B cell (primary cell): ENCODE measurements at places on chromosomes 7 and 10.

GRCh38 chr7:27248427-27248806 is 5.8 kb downstream of the EVX1 start:
- H3K27ac ChIP-seq = no peak overlapping the region
- no peak for DNase-seq
- H3K4me3 ChIP-seq = no peak overlapping the region
- H3K4me1 ChIP-seq = peaks cover 80% of the 10 kb centered on the region

DNA sequence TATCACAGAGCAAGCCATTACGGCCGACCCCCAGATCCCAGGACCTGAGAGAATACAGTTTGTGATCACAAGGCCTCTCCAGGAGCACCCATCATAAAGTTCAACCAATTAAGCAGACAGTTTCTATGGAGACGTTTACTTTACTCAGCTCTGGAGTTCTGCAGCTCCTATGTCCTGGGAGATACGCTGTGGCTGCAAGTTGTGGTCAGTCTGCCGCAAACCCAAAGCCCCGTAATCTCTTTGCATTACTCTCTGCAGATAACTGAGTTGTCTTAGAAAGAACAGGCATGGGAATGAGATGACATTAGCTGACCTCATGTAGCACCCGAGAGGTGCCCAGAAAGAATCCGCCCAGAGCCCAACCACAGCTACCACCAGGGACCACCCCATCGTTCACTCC is 305.1 kb downstream of the FGFR2 start:
- no peak overlapping the region for H3K27ac ChIP-seq
- no peaks in the 10 kb centered on the region for H3K27me3 ChIP-seq
- DNase-seq = no peak

DNA sequence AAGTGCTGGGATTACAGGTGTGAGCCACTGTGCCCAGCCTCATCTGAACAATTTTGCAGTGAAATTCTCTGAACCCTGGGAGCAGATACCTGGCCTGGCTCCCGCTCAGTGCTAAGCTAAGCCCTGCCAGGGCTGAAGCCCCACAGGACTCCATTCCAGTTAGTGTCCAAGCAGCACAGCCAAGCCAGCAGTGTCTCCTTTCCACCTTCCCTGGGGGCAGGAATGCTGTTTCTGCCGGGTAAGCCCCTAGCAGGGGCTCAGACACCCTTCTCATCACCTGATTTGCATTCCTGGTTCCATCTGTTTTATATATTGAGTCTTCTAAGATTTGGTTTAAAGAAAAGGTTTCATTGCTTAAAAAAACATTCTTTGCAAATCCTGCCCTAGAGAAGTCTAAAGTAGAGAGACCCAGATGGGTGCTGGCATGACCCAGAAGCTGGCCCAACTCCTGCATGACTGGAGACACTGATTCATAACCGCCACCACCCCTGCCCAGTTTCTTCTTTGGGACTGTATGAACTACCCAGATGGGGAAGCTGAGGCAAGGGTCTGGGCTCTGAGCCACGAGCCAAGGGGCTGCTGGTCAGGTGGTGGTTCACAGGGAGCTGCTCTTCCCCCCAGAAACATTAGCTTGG is 14.0 kb downstream of the SLC13A4 start:
- H3K27me3 ChIP-seq = no peaks in the 10 kb centered on the region
- no peak overlapping the region for H3K27ac ChIP-seq
- no peaks in the 10 kb centered on the region for H3K36me3 ChIP-seq
- no peak overlapping the region for H3K4me3 ChIP-seq
- DNase-seq = no peak

DNA sequence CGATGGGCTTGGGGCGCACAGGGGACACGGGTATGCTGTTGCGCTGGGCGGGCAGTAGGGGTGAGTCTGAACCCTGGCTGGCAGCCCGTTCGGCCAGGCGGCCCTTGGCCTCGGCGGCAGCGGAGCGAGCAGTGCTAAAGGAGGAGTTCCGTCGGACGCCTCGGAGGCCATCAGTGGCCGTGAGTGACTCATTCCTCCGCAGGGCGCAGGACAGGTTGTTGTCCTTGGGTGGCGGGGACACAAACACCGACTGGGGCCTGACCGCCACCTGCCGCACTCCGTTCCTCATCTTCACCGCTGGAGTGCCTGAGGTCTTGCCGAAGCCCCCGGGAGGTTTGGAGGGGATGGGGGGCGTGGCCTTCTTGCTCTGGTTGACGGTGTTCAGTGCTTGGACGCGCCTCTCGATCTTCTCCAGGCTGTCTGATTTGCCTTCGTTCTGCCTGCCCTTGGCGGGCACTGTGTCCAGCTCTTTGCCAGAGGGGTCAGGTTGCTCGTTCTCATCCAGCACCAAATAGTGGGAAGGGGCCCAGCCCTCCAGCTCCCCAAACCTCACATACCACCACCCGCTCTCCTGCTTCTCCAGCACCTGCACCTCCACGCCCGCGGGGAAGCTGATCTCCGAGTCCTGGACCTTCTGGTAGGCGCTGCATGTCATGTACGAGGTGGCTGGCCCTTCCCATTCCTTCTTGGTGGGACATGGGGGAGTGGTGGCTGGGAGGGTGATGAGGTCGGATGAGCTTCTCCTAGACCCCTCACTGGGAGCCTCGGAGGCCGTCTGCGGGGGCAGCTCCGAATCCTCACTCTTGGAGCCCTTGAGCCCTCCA is 108.7 kb downstream of the NEURL1 start:
- H3K4me1 ChIP-seq = no peaks in the 10 kb centered on the region
- no peak overlapping the region for H3K27ac ChIP-seq
- H3K36me3 ChIP-seq = peaks cover 9% of the 10 kb centered on the region
- no peaks in the 10 kb centered on the region for H3K27me3 ChIP-seq
- H3K4me3 ChIP-seq = no peak overlapping the region

DNA sequence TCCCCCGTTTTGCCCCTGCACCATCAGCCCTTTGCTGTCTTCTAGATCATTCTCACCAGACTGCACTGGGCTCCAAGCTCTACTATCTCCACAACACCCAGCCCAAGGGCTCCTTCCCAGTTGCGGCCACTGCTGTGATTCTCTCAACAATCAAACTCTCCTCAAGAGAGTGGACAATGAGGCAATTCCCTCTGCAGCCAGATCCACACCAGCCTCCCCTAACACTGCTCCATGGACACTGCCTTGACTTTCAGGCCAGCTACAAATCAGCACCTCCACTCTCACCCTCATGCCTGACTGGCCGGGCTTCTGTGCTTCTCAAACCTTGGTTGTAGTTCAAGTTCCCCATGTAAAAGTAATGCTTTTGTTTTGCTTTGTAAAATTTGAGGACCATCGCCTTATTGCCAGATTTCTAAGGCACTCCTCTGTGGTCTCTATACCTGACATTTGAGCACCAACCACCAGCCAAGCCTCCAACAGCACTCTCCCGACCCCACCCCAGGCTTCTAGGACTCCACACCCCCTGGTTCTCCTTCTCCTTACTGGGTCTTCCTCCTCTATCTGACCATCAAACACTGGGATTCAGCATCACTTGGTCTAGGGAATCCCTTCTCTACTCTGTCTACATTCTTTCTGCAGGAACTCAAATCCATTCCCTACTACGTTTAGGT is 45.4 kb downstream of the PPIF start:
- no peak overlapping the region for H3K4me3 ChIP-seq
- H3K4me1 ChIP-seq = peaks cover 4% of the 10 kb centered on the region
- H3K27me3 ChIP-seq = no peaks in the 10 kb centered on the region
- H3K27ac ChIP-seq = no peak overlapping the region
- no peaks in the 10 kb centered on the region for H3K36me3 ChIP-seq
- DNase-seq = no peak
